ENCODE measurements at places on chromosomes 1 and 21.

GRCh38 chr1:174954073-174954460 lies 45.7 kb upstream of the CACYBP start:
- DNase-seq: no peak

DNA sequence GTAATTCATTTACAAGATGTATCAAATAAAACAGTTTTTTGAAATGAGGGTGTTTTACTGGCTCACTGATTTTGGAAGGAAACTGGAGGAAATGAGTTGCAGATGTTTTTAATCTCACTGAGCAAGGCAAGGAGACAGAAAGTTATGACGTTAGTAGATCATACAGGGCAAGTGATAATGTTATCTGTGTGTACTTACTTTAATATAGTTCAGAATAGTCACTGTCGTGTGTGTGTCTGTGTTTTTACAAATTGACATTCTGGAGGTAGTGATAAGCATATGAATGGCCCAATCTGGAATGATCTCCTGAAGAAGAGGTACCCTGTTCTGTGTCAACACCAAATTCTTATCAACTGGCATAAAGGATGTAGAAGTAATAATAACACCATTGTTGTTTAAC lies 1.9 kb upstream of the GBP4 start:
- no peak for DNase-seq

GRCh38 chr1:93758842-93759515 lies 77.3 kb upstream of the BCAR3 start:
- no peak for DNase-seq

GRCh38 chr1:20353836-20354235 lies 63.2 kb downstream of the VWA5B1 start:
- no peak for DNase-seq

GRCh38 chr1:246072456-246072955 lies 434.6 kb downstream of the SMYD3 start:
- DNase-seq: no peak

DNA sequence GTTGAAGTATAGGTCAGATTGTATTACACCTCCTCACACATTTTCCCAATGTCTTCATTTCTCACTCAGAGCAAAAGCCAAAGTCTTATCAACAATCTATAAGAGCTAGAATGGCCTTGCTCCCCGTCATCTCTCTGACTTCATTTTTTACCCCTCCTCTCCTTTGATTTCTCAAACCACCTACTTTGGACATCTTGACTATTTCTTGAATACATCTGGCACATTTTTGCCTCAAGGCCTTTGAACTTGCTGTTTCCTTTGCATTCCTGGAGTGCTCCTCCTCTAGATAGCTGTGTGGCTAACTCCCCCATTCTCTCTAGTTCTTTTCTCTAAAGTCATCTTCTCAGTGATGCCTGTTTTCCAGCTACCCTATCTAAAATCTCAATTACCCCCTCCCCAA lies 7.2 kb upstream of the XCL2 start:
- DNase-seq: no peak

- no peak for DNase-seq
These were observed 385.6 kb downstream of the HLX start for GRCh38 chr1:221264848-221265247.

Data from activated CD8-positive, alpha-beta memory T cell treated with anti-CD3 and anti-CD28 coated beads for 48 hours (primary cell).